NCI-H82 (cell line): ENCODE measurements at places on chromosomes 6 and 20.

GRCh38 chr6:94456266-94456665 is 1036.9 kb upstream of the EPHA7 start:
- DNase-seq = no peak

GRCh38 chr6:24107294-24107693 is 18.7 kb upstream of the NRSN1 start:
- peak; percentile 87 for DNase-seq

DNA sequence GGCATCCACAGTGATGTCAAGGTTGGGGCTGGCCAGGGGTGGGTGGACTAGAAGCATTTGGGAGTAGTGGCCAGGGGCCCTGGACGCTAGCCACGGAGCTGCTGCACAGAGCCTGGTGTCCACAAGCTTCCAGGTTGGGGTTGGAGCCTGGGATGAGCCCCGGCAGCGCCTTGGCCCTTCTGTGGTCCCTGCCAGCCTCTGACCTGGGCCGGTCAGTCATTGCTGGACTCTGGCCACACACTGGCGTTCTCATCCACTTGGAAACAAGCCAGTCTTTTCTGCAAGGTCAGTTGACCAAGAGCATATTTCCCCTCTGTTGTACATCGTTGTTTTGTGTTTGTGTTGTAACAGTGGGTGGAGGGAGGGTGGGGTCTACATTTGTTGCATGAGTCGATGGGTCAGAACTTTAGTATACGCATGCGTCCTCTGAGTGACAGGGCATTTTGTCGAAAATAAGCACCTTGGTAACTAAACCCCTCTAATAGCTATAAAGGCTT is 8.4 kb downstream of the PSMA7 start:
- DNase-seq = no peak

DNA sequence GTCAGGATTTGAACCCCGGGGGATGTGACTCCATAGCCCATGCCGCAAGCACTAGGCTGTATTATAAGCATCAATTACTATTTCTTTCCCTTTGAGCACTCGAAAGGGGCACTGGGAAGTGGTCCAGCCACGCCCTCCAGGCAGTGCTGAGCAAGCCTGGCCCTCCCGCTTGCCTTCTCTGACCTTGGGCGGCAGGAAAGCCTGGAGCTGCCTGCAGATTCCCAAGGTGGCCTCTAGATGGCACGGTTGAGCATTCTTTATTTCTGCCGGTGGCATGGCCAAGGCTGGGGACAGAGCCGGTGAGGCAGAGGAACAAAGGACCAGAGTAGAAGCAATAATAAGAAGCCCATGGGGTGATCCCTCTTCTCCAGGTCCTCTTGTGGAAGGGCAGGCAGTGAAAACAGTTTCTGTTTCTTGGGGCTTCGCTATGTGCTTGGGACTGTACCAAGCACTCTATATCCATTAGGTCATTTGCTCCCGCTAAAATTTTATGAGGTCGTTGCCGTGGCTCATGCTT is 32.0 kb downstream of the ARHGAP40 start:
- DNase-seq = peak; percentile 82

DNA sequence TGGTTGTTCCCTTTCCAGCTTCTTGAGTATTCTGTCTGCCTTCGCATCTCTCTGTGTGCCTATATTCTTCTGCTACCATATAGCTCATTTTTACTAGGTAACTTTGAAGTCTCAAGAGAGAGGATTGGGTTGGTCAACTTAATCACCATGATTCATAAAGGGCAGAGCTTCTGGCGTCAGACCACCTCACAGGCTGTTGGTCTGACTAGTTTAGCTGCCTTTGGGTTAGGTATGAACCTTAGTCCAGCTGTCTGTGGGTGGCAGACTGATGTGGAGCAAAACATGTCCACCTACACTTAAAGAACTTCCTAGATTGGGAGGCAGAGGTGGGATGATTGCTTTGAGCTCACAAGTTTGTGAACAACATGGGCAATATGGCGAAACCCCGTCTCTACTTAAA is 192.2 kb upstream of the SGK1 start:
- DNase-seq = no peak

DNA sequence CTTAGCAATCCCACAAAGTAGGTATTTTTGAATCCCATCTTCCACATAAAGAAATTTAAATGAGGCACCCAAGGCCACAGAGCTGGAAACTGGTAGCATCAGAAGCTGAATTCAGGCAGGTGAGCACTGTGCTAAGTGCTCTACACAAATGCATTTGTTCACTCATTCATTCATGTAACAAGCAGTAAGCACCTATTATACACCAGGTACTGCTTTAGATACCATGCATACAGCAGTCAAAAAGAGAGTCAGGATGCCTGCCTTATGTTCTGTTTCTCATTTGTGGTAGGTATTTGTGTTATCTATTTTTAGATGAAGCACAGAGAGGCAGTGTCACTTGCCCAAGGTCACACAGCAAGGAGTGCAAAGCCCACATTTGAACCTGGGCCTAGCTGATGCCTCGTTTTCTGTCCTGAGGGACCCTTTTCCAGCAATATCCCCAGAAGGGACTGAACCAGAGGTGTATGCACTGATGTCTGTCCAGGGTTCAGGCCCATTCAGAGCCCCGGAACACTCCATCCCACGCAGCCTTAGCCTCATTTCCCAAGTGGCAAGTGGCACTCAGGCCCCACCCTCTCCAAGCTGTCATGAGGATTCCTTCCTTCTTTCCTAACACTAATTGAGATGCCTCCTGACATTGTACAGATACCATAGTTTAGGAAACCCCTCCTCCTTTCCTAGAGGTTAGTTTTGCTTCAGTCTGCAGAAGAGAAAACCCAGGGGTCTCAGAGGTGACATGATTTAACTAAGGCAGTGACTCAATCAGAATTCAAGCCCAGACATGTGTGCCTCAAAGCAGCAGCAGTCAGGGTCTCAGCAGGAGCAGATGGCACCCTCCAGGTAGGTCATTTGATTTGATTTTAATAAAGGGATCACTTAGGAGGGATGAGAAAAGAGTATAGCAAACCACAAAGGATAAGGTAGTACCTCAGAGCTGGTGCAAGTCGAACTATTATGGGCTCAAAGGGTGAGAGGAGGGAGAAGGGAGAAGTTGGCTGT is 61.2 kb upstream of the SIRPA start:
- no peak for DNase-seq

GRCh38 chr20:24952376-24953208 is 3.5 kb downstream of the CST7 start:
- DNase-seq = no peak

GRCh38 chr20:41691443-41691842 is 73.3 kb upstream of the CHD6 start:
- DNase-seq = no peak
